ENCODE measurements at places on chromosomes 7 and 10.

- no peak for DNase-seq
Observed at GRCh38 chr7:51288896-51289622, 27.6 kb downstream of the COBL start.

GRCh38 chr10:70191161-70191971, 21.1 kb upstream of the SAR1A start:
- no peak for DNase-seq

GRCh38 chr7:8277394-8277982, 15.5 kb upstream of the ICA1 start:
- DNase-seq: no peak

DNA sequence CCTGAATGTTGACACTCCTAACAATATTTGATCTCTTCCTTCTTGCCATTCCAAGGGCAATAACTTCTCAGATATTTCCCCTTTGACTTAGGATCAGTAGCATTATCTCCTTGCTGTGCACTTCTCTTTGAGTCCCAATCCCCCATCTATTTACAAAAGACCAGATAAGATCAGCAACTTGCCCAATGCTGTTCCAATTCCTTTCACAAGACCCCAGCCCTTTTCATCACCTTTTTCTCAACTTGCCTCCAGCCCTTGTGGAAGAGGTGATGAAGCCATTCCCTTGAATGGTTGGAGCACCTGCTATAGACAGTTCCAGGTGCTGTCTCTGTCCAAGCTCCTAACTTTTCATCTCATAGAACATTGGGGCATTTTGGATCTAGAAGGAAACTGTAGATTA, 51.1 kb upstream of the ARID5B start:
- DNase-seq: no peak

- no peak for DNase-seq
Observed at GRCh38 chr7:74246497-74246896, 7.7 kb downstream of the RFC2 start.

GRCh38 chr10:49747303-49747646, 14.8 kb downstream of the OGDHL start:
- no peak for DNase-seq

- no peak for DNase-seq
Observed at GRCh38 chr10:89679986-89680385, 21.4 kb upstream of the KIF20B start.

GRCh38 chr7:85474234-85474633, 287.4 kb upstream of the SEMA3D start:
- no peak for DNase-seq

DNA sequence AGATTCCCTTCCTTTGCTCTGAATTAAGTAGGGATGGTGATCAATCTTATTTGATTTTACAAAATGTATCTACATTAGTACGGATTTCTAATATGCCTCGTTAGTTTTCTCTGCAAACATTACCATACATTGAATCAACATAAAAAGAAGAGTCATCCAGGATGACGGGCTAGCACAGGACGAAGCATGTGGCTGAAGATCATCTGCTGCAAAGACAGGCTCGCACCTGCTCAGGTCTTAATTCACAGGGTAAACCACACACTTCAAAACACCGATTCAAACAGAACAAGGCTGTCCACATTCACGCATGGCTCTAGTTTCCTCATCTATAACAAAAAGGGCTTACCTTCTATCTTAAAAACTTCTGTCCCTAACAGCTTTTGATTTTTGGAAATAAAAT, 323.0 kb downstream of the PARD3 start:
- no peak for DNase-seq

- no peak for DNase-seq
Observed at GRCh38 chr7:46178661-46179060, 257.6 kb upstream of the IGFBP3 start.

GRCh38 chr7:128940494-128941322, 3.0 kb downstream of the IRF5 start:
- DNase-seq: no peak

- no peak for DNase-seq
Observed at GRCh38 chr10:63197344-63198092, 64.4 kb downstream of the NRBF2 start.

DNA sequence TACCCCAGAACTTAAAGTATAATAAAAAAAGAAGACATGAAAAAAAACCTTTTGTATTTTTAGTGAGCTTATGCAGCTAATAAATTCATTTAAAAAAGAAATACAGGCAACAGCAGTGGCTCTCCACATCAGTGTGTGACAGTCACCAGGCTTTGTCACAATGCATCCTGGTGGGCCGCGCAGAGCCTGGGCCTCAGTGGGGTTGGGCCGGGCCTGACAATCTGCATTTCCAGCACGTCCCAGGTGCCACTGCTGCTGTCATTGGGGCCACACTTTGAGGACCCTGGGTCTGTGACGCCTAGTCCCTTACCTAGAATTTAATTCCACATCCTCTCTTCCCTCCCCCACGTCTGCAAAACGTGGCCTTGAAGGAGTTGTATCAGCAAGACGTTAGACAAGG, 284.5 kb downstream of the ADARB2 start:
- no peak for DNase-seq

GRCh38 chr7:4129481-4130122, 552.5 kb upstream of the FOXK1 start:
- DNase-seq: no peak

GRCh38 chr7:79455173-79455790, 1.8 kb upstream of the MAGI2 start:
- no peak for DNase-seq

Measured in stimulated activated CD4-positive, alpha-beta T cell treated with anti-CD3 and anti-CD28 coated beads, Interleukin-4, amount 100 ng/mL, for 48 hours (primary cell).